ENCODE measurements at places on chromosomes 3 and 15.

DNA sequence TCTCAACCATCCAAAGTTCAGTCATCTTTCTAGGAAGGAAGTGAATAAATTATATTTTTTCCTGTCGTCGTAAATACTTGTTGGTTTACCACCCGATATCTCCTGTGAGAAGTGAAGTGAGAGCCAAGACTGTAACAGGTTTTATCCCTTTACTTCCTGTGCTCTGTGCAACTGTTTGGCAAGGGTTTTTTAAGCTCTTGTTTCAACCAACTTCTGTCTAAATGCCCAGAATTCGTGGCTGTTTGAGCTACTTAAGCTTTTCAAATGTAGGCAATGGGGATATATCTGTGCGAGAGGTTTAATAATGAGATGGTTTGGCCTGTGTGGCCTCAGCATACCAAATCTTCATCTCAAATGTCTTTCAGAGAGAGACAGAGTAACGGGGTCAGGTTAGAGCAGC is 134.7 kb downstream of the LRTM1 start:
- no peak for DNase-seq

DNA sequence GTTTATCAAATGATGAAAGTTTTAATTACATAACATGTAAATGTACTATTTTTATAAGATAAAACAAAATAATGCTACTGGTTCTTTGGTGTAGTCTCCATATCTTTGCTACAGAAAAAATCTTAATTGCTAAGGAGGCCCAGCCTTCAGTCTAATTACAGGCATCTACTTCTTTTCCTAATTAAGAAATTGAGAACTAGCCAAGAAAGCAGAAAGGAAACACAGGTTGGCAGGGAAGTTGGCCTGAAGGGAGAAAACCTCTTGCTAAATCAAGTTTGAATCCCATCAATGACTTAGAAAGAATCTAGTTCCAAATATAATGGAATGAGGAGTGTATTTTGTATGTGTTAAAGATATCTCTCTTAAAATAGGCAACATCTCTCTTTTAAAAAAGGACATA is 212.4 kb upstream of the ARL6 start:
- no peak for DNase-seq

GRCh38 chr15:93048759-93049161 is 40.3 kb downstream of the RGMA start:
- no peak for DNase-seq

GRCh38 chr3:33482111-33482521 is 41.9 kb upstream of the UBP1 start:
- no peak for DNase-seq

DNA sequence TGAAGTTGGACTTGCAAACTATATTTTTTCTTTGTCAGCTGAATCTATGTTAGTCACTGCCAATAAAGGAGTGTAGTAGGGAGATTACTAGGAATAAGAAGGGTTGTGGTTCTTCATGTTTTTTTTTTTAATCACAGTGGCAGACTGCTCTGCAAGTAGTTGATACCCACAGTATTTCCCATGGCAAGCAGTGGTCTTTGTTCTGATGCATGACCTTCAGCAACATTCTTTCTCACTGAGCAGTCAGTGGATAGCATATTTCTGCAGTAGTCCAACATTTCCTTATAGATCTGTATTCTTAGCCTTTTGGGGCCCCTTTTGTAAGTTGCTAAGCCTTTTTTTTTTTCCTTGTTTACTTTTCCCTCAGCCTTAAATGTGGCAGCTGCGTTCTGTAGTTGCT is 151.1 kb downstream of the DOCK3 start:
- DNase-seq = no peak

- no peak for DNase-seq
Measured at GRCh38 chr3:50210510-50211367, 5.7 kb downstream of the SLC38A3 start.

- DNase-seq = no peak
Measured at GRCh38 chr3:145124900-145125678, 1035.9 kb downstream of the PLOD2 start.

DNA sequence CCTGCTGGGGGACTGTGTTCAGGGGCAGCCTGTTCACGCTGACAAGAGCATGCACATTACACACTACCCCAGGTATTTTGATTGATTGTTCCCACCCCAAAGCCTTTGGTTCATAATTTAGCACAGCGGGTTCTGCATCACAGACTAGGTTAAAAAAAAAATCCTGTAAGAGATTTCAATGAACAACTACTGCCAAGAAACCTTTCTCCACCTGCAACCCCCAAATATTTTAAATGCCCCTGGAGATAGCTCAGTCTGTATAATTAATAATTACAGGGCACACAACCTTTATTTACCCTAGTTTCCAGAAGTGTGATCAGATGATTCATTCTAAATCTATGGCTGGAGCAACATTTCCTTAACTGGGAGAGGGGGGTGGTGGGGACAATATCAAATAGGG is 87.6 kb downstream of the NR2F2 start:
- DNase-seq = no peak

- DNase-seq = no peak
Measured at GRCh38 chr15:71323584-71323983, 208.3 kb downstream of the THSD4 start.

DNA sequence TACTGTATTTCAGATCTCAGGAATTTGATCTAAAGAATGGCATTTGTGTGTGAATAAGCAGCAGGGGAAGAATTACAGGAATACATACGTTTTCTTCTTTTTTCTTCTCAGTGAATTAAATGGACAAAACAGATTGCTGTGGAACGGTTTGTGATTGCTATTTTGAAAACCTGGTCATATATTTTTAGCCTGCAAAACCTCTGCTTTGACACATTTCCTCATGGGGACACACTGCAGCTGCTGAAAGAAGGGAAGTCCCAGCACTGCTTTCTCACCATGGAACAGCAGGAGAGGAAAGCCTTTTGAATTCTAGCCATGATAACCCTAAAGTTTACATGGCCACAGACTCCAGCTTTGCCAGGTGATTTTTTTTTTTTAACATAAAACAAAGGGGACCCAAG is 315.0 kb downstream of the OXSM start:
- no peak for DNase-seq

GRCh38 chr15:101381671-101382212 is 86.7 kb upstream of the SNRPA1 start:
- no peak for DNase-seq

- DNase-seq = no peak
Measured at GRCh38 chr15:59311195-59311594, 61.5 kb downstream of the MYO1E start.

DNA sequence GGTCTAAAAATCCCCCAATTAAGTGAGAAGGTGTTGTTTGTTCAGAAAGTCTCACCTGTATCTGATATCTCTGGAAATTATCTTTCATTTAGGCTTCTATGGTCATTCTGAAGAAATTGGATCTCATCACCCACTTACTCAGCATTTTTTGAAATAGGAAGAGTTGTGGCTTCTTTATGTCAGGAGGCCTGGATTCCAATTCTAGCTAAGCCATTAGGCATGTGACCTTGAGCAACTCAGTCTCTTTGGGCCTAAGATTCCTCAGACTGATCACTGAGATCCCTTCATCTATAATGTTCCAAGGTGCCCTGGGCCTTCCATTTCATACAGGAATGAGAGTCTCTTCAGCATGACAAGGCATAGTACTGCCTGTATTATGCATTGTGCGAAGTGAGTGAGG is 70.3 kb downstream of the ARHGEF26 start:
- DNase-seq = no peak

GRCh38 chr3:176946202-176946601 is 251.1 kb downstream of the TBL1XR1 start:
- no peak for DNase-seq

DNA sequence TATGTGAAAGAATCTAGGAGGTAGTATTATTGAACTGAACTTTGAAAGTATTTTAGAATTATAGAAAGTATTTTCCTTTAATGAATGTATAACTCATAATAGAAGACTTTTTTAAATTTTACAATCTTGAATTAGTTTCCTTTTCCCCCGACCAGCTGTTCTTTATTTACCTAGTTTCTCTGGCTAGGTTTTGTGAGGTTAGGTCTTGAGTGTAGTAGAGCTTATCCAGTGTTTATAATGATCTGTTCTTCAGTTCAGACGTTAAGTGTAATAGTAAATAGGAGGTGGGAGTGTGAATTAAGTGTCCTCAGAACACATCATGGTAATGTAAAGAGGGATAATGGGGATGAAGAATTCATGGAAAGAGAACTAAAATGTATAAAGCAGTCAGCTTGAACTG is 93.8 kb downstream of the MYRIP start:
- DNase-seq = no peak

DNA sequence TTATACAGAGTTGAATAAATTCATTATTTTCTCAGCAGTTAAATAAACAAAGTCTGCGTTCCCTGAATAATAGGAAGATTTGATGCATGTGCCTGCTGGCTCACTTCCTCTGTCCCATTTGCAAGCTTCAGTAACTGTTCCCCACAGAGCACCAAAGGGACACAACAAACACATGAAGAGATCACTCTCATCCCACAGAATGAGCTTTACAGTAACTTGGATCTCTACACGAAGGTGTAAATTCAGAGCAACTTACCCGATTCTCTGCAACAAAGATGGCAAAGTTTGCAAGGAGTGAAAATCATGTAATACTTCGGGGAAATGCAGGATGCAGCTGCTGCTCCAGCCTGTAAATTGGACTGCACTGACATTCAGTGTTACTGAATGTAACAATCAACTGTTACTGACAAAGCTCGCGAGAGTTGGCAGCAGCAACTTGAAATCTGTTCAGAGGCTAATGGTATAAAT is at the start of gene BCHE:
Gene BCHE, minus strand, starts transcription at position 366 of the 468 bp plus-strand sequence. CDS start 6,390 bp downstream, outside the sequence.
- no peak for DNase-seq

GRCh38 chr15:49110158-49110944 is 45.0 kb downstream of the COPS2 start:
- DNase-seq = no peak

- no peak for DNase-seq
Measured at GRCh38 chr3:54847361-54847760, 80.5 kb downstream of the LRTM1 start.

DNA sequence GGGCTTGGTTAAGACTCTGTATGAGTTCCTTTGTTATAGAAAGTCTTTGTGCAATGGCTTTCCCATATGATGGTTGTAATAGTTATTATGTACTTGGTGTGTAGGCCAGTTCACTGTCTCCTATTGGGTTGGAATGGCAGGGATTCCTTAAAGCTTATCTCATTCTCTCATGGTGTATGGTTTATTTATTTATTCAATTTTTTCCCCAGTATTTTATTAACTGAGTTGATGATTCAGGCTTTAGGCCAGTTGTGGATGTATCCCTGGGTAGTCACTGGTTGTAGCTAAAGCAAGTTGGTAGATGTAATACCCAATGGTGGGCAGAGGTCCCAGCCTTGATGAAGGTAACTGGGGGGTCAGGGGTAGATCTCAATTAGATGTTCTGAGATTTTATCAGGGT is 349.4 kb downstream of the DOCK3 start:
- DNase-seq = no peak

GRCh38 chr3:155553780-155554179 is 191.1 kb downstream of the PLCH1 start:
- DNase-seq = no peak

GRCh38 chr3:155227141-155227540 is 66.3 kb downstream of the STRIT1 start:
- no peak for DNase-seq

- DNase-seq = no peak
Measured at GRCh38 chr3:66602237-66602636, 101.4 kb upstream of the LRIG1 start.

DNA sequence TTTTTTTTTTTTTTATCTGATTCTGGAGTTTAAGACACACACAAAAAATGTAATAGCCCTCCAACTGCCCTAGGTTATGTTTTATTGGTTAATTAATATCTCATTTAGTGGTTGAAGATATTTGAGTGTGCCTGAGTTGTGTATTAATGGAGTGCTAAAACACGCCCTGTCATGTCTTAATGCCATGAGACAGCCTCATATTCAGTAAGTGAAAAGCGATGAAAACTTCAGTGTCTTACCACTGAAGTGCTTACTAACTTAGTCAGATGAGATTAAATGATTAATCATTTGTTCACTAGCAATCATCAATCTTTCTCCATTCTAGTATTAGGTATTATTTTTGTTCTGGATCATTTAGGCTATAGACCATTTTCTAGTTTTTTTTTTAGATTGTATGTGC is 544.7 kb upstream of the ROBO2 start:
- DNase-seq = no peak

DNA sequence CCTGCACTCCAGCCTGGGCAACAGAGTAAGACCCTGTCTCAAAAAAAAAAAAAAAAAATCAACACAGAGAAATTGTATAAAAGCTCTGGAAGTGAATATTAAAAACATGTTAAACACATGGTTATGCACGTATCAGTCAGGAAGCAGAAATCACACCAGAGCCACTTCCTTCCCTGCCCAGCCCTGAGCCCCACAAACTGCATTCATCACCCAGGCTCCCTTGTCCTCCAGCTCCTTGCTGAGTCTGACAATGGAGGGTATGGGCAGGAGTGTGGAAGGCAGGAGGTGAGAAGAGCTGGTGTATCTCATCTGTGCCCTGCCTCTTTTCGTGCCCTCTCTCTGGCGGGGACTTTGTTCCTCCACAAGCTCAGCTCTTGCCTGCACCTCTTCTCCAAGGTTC is 12.1 kb upstream of the LOXL1 start:
- DNase-seq = no peak

- no peak for DNase-seq
Measured at GRCh38 chr15:82851981-82852511, 42.6 kb downstream of the WHAMM start.

DNA sequence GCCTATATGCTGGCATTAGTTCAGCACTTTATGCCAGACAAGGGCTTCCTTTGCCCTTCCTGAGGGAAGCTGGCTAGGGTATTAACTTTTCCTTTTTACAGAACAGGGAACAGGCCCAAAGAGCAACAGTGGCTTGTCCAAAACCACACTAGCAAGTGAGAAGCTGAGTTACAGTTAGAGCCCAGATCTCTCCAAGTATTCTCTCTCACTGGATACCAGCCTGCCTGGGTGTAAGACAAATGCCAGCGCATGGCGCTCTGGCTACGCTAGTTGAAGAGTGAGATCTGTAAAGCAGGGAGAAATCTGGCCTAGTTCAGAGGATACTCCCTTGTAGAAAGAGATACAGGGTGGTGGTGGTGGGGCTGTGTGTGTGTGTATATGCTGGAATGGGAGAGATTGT is 38.4 kb downstream of the RAB11A start:
- DNase-seq = no peak

DNA sequence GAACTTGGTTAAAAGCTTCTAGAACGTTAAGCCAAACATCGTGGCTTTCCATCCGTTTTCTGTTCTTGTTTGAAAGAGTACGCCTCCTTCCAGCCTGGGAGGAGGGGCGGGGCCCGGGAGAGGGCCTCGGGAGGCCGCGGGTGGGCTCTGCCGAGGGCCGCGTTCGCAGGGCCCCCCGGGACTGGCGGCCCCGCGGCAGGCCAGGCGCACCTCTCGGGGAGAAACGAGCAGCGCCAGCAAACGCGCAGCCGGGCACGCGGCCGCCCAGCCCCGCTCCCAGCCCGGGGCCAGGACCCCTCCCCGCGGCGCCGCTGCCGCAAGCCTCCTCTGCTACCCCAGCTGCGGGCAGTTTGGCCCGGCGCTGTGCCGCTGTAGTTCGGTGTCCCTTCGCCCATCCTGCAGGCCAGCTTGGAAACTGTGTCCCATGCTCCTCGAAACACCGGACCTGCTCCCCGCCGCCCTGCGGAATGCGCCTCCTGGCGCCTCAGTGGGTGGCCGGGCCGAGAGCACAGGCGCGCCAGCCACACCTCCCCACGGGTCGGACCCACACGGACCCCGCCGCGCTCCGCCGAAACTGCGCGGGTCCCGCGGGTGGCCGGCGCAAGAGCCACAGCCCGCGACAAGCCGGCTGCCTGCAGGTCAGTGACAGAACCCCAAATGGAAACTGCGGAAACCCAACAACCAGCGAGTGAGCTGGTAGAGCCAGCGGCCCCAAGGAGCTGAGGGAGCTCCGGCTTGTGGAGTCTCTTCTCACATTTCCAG is 2.3 kb downstream of the OCA2 start:
- DNase-seq = no peak

GRCh38 chr3:62093025-62093424 is 280.3 kb downstream of the FEZF2 start:
- no peak for DNase-seq

Measured in germinal center (tissue), 1 donor.